ENCODE measurements at places on chromosomes 16 and 17.

- no peak for DNase-seq
Observed at GRCh38 chr16:23863511-23864422, 28.0 kb downstream of the PRKCB start.

DNA sequence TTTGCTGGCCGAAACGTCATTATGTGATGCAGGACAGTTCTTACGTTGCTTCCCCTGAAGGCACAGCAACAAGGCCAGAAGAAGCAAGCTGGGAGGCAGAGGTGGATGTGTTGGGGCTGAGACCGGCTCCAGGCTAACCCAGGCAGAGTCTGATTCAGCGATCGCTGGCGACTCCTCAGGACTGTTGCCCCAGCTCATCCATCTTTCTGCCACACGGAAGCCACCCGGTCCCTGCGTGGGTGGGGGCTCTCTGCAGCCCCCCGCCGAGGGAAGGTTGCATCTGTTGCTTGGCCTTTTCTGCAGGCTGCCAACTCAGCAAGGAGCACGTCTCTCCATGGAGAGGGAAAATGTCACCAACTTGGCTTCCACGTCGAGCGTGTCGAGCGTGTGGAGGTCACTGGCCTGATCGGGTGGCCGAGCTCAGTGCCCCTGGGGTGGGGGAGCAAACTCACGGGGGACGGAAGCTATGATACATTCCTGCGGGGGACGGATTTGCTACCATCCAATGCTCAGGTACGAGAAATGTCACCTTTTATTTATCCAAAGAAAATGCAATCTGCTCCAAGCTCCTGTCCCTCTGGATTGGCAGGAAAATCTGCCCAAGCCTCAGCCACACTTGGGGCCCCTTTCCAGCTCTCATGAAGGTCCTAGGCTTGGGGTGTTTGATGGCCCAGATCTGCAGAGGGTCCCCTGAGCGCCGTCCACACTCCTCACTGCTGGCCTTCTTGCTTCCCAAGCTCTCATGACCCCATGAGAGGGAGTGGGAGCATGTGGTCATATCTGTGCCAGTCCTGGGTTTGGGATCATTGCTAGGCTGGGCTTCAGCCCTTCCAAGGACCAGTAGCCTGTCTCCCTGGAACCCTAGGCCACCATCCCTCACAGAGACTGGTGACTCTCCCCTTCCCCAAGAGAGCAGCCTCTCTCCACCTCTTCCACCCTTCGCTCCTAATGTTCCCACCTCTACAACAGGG is 69.4 kb downstream of the RPH3AL start:
- no peak for DNase-seq

GRCh38 chr17:7046127-7046724 is 2.3 kb upstream of the SLC16A11 start:
- no peak for DNase-seq

DNA sequence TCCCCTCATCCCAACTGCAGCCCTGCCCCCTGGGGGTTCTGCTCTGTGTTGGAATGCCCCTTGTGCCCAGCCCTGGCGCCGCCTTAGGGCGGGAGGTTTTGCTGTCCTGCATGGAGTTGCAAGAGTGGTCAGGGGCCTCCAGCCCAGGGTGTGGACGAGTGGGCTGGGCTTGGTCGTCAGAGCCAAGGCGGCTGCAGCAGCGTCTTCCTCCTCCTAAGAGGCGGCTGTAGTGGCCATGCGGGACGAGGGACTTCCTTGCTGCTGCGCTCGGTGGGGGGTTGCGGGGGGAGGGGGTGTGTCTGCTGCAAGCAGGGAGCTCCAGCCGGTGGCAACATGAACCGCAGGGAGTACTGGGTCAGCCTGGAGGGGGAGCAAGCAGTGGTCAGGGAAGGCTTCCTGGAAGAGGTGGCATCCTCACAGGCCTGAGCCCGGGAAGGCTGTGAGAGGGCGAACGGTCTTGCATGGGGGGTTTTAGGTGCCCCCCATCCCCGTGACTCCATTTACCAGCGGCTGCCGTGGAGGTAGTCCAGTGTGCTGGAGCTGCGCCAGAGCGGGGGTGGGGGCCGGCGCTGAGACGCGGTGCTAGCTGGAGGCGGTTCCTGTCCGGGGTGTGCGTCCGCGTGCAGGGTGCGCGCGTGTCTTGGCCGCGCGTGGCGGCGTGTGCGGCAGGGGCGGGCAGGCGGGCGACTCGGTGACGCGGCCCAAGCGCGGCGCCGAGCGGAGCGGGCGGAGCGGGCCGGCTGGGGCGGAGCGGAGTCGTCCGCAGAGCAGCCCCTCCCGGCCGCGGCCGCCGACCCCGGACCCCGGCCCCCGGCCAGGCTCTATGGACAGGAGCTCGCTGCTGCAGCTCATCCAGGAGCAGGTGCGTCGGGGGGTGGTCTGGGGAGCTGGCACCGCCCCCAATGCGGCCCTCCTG is at the start of gene RHBDL1:
Gene RHBDL1 (plus strand): TSS at position 704 of the 916 bp plus-strand sequence. CDS start 120 bp downstream, at position 824.
- peak; percentile 40 for DNase-seq

- DNase-seq: no peak
Observed at GRCh38 chr16:85873153-85873552, 25.8 kb upstream of the IRF8 start.

GRCh38 chr17:48792033-48792798 is 24.8 kb downstream of the TTLL6 start:
- no peak for DNase-seq
